ENCODE measurements at places on chromosomes 1 and 21.
A peak's percentile ranks its signal among the peaks of the same experiment; 100 is the strongest.

GRCh38 chr1:48093696-48094528, 96.7 kb upstream of the TRABD2B start:
- peak; percentile 64 for DNase-seq

DNA sequence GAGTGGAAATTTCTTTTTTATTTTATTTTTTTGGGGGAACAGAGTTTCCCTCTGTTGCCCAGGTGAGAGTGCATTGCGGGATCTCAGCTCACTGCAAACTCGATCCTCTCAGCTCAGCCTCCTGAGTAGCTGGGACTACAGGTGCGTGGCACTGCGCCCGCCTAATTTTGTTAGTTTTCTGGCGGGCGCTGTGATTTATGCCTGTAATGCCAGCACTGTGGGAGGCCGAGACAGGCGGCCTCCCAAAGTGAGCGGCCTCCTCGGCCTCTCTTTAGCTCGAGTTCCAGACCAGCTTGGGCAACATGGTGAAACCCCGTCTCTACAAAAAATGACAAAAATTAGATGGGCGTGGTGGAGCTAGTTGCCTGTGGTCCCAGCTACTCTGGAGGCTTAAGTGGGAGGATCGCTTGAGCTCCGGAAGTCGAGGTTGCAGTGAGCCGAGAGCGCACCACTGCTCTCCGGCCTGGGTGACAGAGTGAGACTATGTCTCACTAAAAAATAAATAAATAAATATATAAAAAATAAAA, 2.7 kb downstream of the GMEB1 start:
- DNase-seq: no peak

- peak; percentile 48 for DNase-seq
Observed at GRCh38 chr1:44036409-44037139, 5.3 kb upstream of the SLC6A9 start.

GRCh38 chr1:89098857-89099256, 27.1 kb downstream of the GBP2 start:
- no peak for DNase-seq

- no peak for DNase-seq
Observed at GRCh38 chr1:232900818-232901217, 49.6 kb upstream of the NTPCR start.

DNA sequence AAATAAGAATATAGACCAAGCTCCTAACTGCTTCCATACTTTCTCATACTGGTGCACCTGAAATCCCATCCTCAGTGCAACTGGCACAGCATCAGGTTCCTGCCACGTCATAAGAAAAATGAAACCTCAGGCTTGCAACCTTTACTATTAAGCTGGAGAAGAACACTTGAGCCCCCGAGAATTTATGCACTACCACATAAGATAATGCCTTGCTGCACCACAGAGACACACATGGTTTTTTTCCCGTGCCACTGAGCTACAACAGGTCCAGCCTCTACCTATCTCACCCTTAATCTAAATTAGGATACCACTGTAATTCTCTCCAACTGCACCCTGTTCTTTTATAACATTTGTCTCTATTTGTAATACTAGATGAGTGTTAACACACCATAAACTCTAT, 174.5 kb downstream of the DENND1B start:
- DNase-seq: no peak

- no peak for DNase-seq
Observed at GRCh38 chr1:17289721-17290120, 18.3 kb upstream of the PADI4 start.

DNA sequence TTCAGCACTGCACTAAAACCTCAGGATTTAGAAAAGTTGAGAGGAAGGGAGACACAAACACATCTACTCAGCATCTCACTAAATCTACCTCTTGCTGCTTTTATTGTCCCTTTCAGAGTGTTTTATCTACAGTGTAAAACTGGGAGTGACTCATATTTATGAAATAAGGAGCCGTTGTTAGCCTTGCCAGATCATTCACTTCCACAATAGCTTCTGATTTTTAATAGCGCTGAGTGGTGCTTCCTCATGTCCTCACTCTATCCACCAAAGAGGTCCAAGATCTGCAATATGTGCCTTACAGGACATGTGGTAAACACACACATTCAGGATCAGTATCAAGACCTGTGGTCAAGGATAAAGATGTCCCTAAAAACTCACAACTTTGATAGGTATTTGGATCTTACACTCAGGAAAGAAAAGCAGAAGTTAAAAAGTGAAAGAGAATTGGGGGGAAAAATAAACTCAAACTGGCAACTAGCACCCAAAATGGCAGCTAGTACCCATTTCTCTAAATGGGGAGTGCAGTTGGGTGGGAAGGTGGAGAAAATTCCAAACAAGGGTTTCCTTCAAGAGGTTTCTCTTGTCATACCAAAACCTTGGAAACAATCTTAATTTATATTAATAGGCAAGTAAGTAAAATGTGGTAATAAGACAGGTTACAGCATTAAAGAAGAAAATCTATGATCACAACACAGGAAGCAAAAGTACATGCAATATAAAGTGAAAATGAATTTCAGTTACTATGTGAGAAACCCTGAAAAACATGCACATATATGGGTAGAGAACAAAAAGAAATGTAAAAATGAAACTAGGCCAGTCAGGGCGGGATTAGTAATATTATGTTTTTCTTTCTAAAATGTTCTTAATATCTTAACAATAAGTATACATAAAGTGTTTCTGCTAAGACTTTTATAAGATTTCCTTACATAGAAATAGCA, 15.9 kb downstream of the DUSP10 start:
- peak; percentile 75 for DNase-seq

GRCh38 chr1:218312509-218312908, 27.4 kb downstream of the RRP15 start:
- no peak for DNase-seq

DNA sequence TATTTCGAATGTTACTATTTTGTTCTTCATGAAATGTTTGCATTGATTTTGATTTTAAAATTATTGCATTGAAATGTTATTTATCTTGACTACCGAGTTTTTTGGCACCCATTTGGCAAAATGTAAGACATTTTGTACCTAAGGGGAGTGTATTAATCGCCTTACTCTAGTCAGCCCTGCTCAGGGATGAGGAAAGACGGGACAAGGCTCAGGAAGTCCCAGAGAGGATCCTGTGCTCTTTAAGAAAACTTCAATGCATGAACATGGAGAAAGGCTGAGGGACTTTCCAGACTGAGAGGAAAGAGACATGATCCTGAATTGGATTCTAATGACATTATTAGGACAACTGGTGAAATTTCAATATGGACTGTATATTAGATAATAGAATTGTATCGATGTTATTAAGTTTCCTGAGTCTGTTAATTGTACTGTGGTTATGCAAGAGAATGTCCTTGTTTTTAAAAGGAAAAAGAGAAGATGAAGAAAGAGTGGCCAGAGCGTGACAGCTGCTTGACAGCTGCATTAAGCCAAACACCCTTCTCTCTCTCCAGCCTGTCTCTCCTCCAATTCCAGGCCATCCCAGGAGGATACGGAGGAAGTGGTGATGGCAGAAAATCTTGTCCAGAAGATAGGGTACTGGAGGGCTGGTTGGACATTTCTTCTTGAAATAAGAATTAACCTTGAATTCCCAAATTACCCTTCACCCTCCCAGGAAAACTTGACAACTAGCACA, 66.0 kb downstream of the PLEKHA6 start:
- no peak for DNase-seq

DNA sequence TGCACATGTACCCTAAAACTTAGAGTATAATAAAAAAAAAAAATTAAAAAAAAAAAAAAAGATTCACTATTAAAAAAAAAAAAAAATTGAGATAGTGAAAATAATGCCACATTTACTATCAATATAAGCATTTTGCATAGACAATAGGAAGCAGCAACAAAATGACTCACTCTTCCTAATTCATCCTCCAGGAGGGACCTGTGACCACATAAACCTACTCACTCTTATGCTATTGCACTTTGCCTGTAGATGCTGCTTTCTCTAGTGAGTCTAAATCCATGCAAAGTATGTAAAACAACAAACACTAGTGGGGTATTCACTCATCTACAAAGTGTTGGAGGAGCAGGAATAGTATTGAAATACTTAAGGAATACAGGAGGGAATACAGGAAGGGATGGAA, 2.9 kb downstream of the OR10J5 start:
- no peak for DNase-seq

DNA sequence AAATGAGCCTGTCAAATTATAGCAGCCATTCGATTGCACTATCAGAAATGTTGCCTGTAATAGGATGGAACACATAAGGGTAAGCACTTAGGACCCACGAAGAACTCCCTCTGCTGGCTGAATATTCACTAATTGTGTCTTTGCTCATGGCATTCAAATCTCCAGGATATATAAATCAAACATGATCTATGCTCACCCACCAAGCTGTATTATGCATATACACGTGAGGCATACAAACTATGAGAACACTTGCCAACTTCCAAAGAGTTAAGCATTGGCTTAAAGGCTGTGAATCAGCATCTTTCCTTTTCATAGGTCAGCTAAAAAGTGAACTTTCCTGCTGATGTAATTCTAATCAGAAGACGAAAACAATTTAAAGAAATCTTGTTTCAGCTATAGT, 34.5 kb downstream of the TMPRSS15 start:
- DNase-seq: no peak

GRCh38 chr1:238998577-238998976, 387.8 kb upstream of the CHRM3 start:
- no peak for DNase-seq

DNA sequence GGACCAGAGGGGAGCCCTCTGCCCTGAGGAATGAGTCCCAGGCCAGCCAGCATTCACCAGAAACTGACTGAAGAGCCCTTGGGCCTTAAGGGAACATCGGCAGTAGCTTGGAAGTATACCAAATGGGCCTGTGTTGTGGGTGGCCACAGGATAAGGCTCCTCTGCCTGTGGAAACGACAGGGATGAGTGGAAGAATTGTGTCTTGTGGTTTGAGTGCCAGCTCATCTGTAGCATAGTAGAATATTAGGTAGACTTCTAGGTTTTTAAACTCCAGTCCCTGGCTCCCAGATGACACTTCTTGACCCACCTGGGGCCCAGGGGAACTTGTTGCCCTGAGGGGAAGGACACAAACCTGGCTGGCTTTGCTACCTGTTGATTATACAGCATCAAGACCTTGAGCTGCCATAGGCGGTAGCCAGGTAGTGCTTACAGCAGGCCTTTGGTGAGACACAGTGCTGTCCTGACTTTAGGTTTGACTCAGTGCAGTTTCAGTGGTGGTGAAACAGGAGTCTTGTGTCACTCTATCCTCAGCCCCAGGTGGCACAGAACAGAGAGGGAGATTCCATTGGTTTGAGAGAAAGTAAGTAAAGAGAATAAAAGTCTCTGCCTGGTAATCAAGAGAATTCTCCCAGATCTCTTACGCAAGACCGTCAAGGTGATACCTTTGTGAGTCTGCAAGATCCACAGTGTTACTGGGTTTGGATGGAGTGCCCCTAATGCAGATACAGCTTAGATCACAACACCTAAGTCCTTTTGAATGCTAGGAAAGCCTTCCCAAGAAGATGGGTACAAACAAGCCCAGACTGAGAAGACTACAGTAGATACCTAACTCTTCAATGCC, 50.2 kb downstream of the RABGAP1L start:
- peak; percentile 27 for DNase-seq

Measured in T-helper 1 cell (primary cell).